G401 (cell line): ENCODE measurements at places on chromosomes 1 and 21. TPM values are rescaled to one million over a fixed set of nuclear protein-coding genes. Genes with fewer than 3 reads are reported as not detected.

The SMPDL3B gene
- 0.68 and 2.0 TPM in 2 replicates for total RNA-seq

The NECTIN4 gene
- total RNA-seq: 0.80 and 2.4 TPM in 2 replicates

The CCDC190 gene
- not detected in 2 replicates for total RNA-seq

The CAMK1G gene
- 1.5 and 2.3 TPM in 2 replicates for total RNA-seq

The NUP210L gene
- total RNA-seq: not detected in 2 replicates

The SERINC2 gene
- 12.9 and 15.6 TPM in 2 replicates for total RNA-seq

The SCCPDH gene
- 66.9 and 69.1 TPM in 2 replicates for total RNA-seq

The SPSB1 gene
- total RNA-seq: 25.1 and 38.8 TPM in 2 replicates

The RASSF5 gene
- total RNA-seq: 0.68 TPM in 1 of 2 replicates, not detected in the other

The INKA2 gene
- total RNA-seq: 2.2 and 6.1 TPM in 2 replicates

The CENPF gene
- total RNA-seq: 43.2 and 160 TPM in 2 replicates

The CLCNKB gene
- total RNA-seq: 1.3 TPM in 1 of 2 replicates, not detected in the other

The TMEM51 gene
- 25.0 and 25.2 TPM in 2 replicates for total RNA-seq

The CIART gene
- 9.5 and 11.7 TPM in 2 replicates for total RNA-seq

The MMEL1 gene
- 0.47 TPM in 1 of 2 replicates, not detected in the other for total RNA-seq

The DPT gene
- total RNA-seq: not detected in 2 replicates

The ETNK2 gene
- 11.9 and 15.8 TPM in 2 replicates for total RNA-seq

The LYPD8 gene
- not detected in 2 replicates for total RNA-seq

The SMIM1 gene
- total RNA-seq: 20.1 and 26.6 TPM in 2 replicates

The FAM163A gene
- total RNA-seq: not detected in 2 replicates

The RPS6KA1 gene
- 254 and 296 TPM in 2 replicates for total RNA-seq

The IFT25 gene
- total RNA-seq: 38.3 and 56.6 TPM in 2 replicates

The PTPN7 gene
- total RNA-seq: not detected in 2 replicates

The APOBEC4 gene
- not detected in 2 replicates for total RNA-seq

The LAMC1 gene
- 44.7 and 68.9 TPM in 2 replicates for total RNA-seq

The CELA3A gene
- total RNA-seq: not detected in 2 replicates

The FH gene
- total RNA-seq: 126 and 145 TPM in 2 replicates

The HMCN1 gene
- 14.9 and 16.2 TPM in 2 replicates for total RNA-seq

The TESK2 gene
- total RNA-seq: 4.3 and 7.6 TPM in 2 replicates

The ATP6V1G3 gene
- not detected in 2 replicates for total RNA-seq

The ANXA9 gene
- total RNA-seq: 2.7 and 3.6 TPM in 2 replicates

The C1orf87 gene
- total RNA-seq: not detected in 2 replicates

The C1QA gene
- total RNA-seq: not detected in 2 replicates

The PDZK1 gene
- total RNA-seq: 0.64 and 1.4 TPM in 2 replicates

The SYT11 gene
- total RNA-seq: 4.9 and 5.8 TPM in 2 replicates

The NIBAN1 gene
- 0.62 and 0.98 TPM in 2 replicates for total RNA-seq

The E2F2 gene
- total RNA-seq: 8.4 and 11.7 TPM in 2 replicates

The BSND gene
- total RNA-seq: not detected in 2 replicates
